CD8-positive, alpha-beta memory T cell (primary cell): ENCODE measurements at places on chromosomes 1 and 21. TPM values are rescaled to one million over a fixed set of nuclear protein-coding genes. Genes with fewer than 3 reads are reported as not detected.

ITLN2 gene
- not detected for polyA plus RNA-seq

CCDC17 gene
- polyA plus RNA-seq, result 0.13 TPM

ABL2 gene
- 1.4 TPM for polyA plus RNA-seq

GPR161 gene
- polyA plus RNA-seq, result 0.10 TPM

NBPF14 gene
- 5.6 TPM for polyA plus RNA-seq

AADACL4 gene
- polyA plus RNA-seq, result not detected

EXTL1 gene
- not detected for polyA plus RNA-seq

GPR37L1 gene
- 0.08 TPM for polyA plus RNA-seq

JAM2 gene
- polyA plus RNA-seq, result not detected

UTS2 gene
- polyA plus RNA-seq, result 10.0 TPM

- peak; percentile 10 for DNase-seq
These were observed 37.8 kb upstream of the GBP5 start for GRCh38 chr1:89310505-89310904.

GRCh38 chr1:32228771-32229170 is 6.6 kb downstream of the EIF3I start:
- no peak for DNase-seq

GRCh38 chr1:189500778-189501177 is 976.9 kb downstream of the BRINP3 start:
- no peak for DNase-seq

DNA sequence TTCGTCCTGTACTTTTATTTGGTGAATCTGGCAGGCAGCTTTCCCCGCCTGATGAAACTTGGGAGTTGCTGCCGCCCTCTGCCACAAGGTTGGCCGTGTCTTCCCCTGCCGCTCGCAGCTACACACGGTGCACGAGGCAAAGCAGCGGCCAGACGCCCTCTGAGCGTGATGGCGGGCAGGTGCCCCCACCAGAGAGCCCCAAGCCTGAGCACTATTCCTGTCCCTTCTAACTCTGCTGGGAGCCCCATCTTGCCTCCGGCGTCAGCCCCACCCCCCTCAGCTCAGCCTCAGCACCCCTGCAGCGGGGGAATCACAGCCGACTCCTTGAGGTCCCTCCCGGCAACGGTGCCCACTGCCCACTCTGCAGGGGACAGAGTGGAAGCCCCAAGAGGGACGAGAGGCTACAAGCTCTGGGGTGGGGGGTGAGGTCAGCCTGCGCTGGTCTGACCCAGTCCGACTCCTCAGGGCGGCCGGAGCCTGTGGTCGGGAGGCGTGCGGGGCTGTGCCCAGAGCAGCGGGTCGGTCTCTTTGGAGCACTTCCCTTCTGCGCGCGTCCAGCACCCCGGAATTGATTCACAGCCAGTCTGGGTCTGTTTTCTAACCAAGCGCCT is 41.3 kb downstream of the RIPK4 start:
- no peak for DNase-seq

DNA sequence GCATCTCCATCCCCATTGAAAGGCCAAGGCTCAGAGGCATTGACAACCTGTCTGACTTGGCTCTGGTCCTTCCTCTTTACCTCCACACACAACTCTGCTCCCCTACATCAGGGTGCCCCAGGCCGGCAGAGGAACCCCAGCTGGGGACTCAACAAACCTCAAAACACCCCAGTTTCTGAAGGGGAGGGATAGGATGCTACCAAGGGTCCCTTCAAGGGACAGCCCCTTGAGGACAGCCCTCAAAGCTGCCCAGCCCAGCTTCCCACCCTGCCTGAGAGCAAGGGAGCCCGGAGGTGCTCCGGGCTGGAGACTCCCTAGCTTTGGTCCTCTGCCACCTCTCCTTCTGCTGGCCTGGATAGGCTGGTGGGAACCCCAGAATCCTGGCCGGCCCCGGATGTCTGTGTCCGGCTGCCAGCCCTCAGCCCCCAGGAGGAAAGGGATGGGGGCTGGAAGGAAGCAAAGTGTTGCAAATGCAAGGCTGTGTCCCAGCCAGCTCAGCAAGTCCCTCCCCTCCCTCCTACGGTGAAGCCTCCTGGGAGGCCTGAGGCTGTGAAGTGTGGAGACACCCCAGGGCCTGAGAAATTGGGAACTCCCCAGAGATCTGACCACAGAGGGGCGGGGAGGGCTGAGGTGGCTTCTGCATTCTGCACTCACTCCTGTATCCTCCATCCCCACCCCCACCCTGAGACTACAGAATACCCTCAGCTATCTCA is 1.1 kb upstream of the MARCKSL1 start:
- DNase-seq, result peak; percentile 74

DNA sequence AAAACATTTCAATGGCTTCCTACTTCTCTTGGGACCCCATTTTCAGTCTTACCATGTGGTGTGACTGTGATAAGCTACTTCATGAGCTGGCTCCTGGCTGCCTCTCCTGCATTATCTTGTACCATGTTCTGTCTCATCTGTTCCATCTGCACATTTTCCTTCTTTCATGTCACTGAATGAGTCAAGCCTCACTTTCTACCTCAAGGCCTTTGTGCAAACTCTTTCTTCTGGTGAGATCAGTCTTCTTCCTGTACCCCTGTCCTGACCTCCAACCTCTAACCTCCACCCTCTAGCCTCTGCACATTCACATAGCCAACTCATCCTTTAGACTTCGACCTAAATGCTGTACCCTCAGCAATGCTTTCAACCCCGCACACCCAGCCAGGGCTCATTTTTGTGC is 9.6 kb upstream of the FAM78B start:
- no peak for DNase-seq

DNA sequence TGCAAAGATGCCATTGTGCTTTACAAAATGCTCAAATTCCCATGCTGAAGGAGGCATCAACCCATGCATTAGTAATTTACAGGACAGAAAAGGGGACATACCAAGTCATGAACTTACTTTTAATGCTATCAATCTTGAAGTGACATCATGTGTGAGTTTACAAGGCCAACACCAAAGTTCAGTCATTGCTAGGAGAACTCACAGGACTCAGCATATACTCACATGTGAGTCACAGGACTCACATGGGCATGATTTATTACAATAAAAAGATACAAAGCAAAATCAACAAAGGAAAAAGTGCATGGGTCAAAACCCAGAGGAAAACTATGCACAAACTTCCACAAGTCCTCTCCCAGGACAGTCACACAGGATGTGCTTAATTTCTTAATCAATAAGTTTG is 1656.0 kb downstream of the MRPL39 start:
- DNase-seq, result no peak

- DNase-seq, result no peak
These were observed 131.5 kb upstream of the LMO4 start for GRCh38 chr1:87197156-87197555.

DNA sequence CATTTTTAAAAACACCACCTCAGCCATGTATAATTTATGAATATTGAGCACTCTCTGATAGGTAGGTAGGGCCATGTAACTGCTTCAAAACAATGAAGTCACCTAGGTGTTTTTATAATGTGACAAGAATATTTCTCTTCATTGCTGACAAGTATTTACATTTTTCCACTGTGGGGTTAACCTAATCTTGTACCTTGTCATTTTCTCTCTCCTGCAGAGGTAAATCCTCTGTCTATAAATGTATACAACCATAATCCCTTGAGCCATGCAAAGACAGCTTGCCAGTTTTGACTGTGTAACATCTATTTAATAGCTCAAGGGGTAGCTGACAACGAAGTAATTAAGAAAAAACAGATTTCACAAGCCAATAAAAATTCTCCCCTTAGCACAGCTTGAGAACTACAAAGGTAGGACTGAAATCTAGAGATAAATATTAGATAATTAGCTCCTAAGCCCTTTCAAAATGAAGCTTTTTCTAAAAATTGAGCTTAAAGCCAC is 137.6 kb upstream of the POGK start:
- DNase-seq, result no peak

- no peak for DNase-seq
These were observed 8.8 kb upstream of the SAMSN1 start for GRCh38 chr21:14554948-14555347.

- DNase-seq, result no peak
These were observed 48.4 kb downstream of the SLAMF6 start for GRCh38 chr1:160474392-160475242.

- DNase-seq, result no peak
These were observed 5.2 kb upstream of the PLA2G2D start for GRCh38 chr1:20124456-20125057.

- no peak for DNase-seq
These were observed 31.0 kb downstream of the ATP5PO start for GRCh38 chr21:33884376-33885171.

DNA sequence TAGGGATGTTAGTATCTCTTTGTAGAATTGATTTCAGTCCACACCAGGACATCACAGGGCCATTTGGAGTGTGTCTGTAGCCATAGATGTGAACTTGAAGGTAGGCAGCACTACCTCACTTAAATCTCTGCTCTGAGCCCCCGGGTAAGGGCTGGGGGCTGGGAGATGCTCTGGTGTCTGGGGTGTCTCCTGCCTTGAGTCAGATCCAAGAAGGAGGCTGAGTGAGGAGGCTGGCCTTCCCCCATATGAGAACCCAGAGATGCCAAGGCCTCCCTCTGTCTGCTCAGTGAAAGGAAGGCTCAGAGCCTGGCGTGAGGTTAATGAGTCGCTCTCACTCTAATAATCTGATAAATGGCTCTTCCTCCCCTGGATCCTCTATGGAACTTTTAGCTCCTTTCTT is 161.6 kb downstream of the ACTL8 start:
- DNase-seq, result no peak

DNA sequence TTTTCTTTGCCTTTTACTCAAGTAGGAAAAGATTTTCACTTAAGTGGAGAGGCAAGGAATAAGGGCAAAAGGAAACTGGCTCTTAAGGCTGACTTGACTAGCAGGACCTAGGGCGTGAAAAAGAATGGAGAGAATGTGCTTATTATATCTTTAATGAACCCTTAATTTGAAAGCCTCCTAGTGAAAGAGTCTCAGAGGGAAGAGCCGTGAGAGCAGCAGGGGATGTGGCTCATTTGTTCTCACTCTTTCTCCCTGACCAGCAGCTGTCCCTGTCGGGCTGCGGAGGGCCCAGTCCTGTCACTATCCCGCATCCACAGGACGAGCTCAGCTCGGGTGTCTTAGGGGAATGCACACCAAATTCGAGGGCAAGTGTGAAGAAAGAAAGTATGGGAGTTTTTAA is 180.1 kb downstream of the EDEM3 start:
- no peak for DNase-seq

GRCh38 chr1:239987103-239987745 is 104.5 kb upstream of the FMN2 start:
- no peak for DNase-seq

GRCh38 chr1:60343736-60344135 is 270.2 kb upstream of the C1orf87 start:
- no peak for DNase-seq

GRCh38 chr1:91806181-91806768 is 79.7 kb downstream of the TGFBR3 start:
- DNase-seq, result no peak

- no peak for DNase-seq
These were observed 40.5 kb downstream of the MAP3K7CL start for GRCh38 chr21:29170944-29171343.

DNA sequence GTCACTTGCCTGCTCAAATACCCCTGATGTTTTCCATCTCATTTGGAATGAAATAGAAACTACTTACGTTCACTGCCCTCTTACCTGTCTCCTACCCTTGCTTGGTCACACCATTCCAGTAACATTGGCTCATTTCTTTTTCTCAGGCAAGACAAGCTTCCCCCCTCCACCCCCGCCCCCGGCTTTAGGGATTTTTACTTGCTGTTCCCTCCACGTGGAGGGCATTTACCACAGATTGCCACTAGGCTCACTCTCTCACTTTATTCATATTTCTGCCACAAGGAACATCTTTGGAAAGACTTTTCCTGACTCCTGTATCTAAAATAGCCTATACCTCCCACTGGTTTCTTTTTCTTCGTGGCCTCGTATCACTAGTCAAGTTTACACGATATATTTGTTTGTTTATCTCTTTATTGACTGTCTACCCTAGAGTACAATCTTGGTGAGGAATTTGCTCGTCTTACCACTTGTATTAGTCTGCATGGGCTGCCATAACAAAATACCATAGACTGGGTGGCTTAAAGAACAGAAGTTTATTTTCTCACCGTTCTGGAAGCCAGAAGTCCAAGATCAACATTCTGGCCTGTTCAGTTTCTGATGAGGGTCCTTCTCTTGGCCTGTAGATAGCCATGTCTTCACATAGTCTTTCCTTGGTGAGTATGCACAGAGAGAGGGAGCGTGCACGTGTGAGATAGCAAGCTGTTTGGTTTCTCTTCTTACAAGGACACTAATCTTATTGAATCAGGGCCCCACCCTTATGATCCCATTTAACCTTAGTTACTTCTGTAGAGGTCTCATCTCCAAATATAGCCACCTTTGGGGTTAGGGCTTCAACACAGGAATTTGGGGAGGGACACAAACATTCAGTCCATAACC is 126.2 kb downstream of the NRDC start:
- no peak for DNase-seq

- no peak for DNase-seq
These were observed 405.0 kb upstream of the POU3F1 start for GRCh38 chr1:38451541-38451993.

DNA sequence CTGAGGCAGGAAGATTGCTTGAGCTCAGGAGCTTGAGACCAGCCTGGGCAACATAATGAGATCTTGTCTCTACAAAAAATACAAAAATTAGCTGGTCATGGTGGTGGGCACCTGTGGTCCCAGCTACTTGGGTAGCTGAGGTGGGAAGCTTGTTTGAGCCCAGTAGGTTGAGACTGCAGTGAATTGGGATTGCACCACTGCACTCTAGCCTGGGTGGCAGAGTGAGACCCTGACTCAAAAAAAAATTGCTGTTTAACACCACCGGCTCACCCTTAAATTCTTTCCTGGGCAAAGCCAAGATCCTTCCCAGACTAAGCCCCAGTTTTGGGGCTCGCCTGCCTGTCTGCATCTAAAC is 6.6 kb upstream of the NSUN4 start:
- DNase-seq, result no peak

- no peak for DNase-seq
These were observed 115.3 kb downstream of the COLGALT2 start for GRCh38 chr1:183922197-183922596.

- DNase-seq, result no peak
These were observed 81.3 kb downstream of the TIAM1 start for GRCh38 chr21:31262728-31263127.

DNA sequence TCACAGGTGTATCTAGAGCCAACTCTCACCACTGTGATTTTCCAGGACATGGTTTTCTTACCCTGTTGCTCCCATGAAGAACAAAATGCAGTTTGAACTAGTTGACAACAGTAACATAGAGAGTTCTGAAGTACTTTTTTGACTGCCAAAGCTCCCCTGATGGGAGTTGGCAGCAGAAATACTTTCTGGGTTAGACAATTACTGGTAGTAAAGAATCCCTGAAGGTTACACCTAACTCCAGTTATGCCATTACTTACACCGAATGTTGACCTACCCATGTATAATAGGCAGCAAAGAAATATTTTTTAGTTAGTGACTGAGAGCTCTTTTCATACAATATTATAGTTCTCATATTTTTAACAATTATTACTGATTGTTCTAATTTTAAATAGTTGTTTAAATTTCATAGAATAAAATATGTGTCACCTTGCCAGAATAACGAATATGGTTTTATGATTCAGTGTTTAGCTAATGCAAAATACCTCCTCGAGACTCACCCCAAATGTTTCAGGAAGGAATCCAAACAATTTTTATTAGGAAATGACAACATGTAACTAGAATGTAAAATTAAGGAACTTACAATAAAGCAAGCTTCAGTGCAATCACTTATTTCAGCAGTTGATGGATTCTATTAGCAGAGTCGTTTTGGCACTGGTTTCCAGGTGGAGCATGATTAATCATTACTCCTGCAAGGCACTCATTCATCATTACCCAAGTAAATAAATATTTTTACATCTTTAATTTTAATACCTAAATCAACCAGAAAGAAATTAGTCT is 237.6 kb downstream of the MRPL39 start:
- DNase-seq, result no peak
